ENCODE measurements at places on chromosomes 2 and 18.

DNA sequence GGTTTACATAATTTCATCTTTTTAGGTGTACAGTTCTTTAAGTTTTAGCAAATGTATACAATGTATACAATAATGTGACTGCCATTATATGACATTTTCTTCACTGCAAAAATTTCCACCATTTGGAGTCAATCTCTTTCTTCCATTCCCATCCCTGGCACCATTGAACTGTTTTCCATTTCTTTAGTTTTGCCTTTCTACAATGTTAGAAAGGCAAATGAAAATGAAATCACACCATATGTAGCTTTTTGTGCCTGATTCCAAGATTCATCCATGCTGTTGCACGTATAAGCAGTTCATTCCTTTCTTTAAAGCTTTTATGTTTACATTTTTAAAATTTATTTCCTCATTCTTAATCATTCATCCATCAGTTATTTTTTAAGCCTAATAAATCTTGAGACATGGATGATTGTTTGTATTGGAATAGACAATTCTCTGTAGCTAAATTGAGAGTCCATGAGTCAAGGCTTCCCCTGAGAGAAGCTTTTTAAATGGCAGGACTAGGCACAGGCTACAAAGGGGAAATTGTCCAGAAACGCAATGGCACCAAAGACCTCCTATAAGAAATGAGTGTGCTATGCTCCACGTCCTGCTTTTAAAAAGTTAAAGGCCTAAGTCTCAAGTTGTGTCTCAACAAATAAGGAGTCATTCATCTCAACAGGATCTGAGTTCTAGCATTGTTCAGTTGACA is 8.7 kb upstream of the COL5A2 start:
- no peak for DNase-seq

- DNase-seq, result no peak
Measured at GRCh38 chr18:79328887-79329286, 66.8 kb upstream of the NFATC1 start.

DNA sequence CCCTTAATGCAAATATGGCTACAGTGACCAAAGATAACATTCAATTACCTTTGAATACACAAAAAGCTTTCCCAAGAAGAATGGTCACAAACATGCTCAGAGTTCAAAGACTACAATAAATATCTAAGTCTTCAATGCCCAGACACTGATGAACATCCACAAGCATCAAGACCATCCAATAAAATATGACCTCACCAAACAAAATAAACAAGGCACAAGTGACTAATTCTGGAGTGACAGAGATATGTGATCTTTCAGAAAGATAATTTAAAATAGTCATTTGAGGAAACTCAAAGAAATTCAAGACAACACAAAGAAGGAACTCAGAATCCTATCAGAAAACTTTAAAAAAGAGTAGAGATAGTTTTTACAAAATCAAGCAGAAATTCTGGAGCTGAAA is 40.6 kb upstream of the CAPN13 start:
- DNase-seq, result no peak

DNA sequence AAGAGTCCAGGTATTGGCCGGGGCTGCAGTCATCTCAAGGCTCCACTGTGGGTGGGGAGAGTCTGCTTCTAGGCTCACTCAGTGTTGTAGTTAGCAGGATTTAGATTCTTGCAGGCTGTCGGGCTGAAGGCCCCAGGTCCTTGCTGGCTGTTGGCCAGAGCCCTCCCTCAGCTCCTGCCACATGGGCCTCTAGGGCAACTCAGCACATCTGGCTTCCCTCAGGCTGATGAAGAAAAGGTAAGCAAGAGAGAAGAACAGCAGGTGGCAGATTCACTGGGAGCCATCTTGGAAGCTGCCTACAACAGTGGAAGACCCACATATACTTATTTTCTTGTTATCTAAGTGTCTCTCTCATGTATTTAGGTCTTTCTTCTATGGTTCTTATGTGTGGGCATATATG is 4.3 kb downstream of the MRPS9 start:
- no peak for DNase-seq

GRCh38 chr2:203347375-203347774 is 19.2 kb downstream of the ABI2 start:
- DNase-seq, result no peak

- DNase-seq, result no peak
Measured at GRCh38 chr2:24452502-24452885, 38.6 kb upstream of the NCOA1 start.

DNA sequence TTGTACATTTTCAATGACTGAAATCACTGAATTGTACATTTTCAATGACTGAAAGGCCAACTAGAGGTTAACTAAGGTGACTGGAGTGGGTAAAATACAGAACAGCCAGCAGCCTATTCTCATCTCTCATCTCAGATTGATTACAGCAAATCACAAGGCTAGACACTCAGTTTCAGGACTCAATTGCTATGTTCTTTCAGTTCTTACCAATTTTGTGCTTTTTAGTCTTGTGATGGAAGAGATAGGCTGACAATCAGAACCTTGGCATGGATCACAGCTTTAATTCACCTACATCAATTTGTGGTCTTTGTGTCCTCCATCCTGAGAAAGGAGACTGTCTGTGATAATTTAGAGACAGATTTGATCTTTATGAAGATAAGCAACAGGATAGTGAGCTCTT is 124.7 kb downstream of the GULP1 start:
- DNase-seq, result no peak

DNA sequence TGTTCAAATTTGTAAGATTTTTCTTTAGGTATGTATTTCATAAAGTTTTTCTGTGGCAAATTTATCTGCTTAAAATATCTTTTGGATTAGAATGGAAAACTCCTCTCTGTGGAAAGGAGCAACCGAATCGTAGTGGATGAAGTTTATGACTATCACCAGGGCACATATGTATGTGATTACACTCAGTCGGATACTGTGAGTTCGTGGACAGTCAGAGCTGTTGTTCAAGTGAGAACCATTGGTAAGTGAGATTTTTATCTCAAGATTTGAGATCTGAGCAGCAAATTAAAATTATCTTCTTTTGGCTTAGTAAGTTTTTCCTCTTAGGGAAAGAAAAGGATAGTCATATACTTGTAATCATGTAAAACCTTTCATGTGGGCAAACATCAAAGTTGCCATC is 14.2 kb downstream of the IL18RAP start:
- DNase-seq, result no peak

GRCh38 chr2:45908316-45909170 is 257.1 kb downstream of the PRKCE start:
- DNase-seq, result no peak

- DNase-seq, result no peak
Measured at GRCh38 chr2:173463846-173464245, 109.2 kb downstream of the CDCA7 start.

- no peak for DNase-seq
Measured at GRCh38 chr2:61582165-61582564, 44.0 kb upstream of the XPO1 start.

GRCh38 chr18:11391661-11392060 is 217.7 kb upstream of the SLC35G4 start:
- DNase-seq, result no peak

DNA sequence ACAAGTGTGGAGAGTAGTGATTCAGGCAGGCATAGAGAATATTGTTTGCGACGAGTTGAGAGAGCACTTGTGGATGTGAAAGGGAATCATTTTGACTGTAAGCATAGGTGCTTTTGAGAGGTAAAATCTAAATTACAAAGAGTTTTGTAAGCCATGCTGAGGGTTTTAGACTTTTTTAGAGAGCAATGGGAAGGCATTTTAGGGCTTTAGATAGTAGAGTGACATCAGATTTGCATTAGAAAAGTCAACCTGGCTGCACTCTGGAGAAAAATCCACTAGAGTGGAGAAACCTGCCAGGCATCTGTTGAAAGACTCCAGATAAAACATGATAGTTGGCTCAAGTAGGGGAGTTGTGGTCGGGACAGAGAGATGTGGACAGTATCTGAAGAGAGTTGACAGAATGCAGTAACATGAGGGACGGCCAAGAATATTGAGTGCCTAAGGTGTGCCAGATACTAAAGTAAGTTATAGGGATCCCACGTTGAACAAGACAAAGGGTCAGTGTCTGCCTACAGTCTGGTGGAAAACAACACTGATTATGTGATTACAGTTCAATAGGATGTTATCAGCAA is 91.7 kb upstream of the MYO3B start:
- no peak for DNase-seq

- no peak for DNase-seq
Measured at GRCh38 chr2:217691516-217691915, 311.3 kb downstream of the TNS1 start.

DNA sequence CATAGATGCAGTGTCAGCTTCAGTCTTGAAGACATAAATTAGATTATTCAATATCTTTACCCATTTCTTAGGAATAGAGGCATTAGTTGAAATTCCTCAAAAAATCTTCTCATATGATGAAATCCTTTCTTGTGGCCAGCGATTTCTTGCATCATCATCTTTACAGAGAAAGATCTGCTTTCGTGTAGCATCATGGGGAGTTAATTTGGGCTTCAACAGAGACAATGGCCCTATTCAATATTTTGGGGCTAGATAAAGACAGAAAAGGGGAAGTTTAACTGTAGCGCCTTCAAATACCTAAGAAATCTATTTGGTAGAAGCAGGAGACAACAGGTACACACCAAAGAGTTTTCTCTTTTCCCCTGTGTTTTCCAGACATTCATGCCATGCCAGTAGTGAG is 73.8 kb downstream of the TGFA start:
- DNase-seq, result no peak

DNA sequence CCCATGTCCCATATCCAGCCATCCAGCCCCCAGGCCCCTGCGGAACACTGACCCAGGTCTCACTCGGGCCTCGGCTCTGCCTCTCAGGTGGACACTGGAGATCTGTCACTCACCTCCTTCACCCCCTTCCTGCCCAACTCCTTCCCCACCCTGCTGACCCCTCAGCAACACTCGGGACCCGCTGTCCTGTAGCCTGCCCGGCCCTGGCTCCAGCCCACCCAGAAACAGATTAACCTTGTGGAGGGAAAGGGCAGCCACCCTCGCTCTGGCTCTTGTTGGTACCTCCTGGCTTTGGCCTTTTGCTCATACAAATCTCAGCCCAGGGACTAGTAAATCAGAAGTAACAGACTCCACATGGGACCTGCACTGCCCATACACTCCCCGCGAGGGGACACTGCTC is 29.8 kb upstream of the PRLH start:
- DNase-seq, result no peak

Measured in GM12891 (cell line).